Effector memory CD4-positive, alpha-beta T cell (primary cell): ENCODE measurements at places on chromosomes 7 and 10.

GRCh38 chr10:116796910-116797513 lies 52.3 kb upstream of the ENO4 start:
- DNase-seq = peak; percentile 7

- no peak for DNase-seq
Measured at GRCh38 chr7:70681469-70682350, 450.2 kb upstream of the GALNT17 start.

- no peak for DNase-seq
Measured at GRCh38 chr7:136214356-136214755, 237.2 kb upstream of the MTPN start.

GRCh38 chr10:67520924-67521520 lies 175.0 kb downstream of the CTNNA3 start:
- no peak for DNase-seq

- DNase-seq = no peak
Measured at GRCh38 chr10:64863836-64864235, 1342.6 kb downstream of the REEP3 start.

- DNase-seq = no peak
Measured at GRCh38 chr10:45058580-45058979, 57.9 kb downstream of the ZNF22 start.

DNA sequence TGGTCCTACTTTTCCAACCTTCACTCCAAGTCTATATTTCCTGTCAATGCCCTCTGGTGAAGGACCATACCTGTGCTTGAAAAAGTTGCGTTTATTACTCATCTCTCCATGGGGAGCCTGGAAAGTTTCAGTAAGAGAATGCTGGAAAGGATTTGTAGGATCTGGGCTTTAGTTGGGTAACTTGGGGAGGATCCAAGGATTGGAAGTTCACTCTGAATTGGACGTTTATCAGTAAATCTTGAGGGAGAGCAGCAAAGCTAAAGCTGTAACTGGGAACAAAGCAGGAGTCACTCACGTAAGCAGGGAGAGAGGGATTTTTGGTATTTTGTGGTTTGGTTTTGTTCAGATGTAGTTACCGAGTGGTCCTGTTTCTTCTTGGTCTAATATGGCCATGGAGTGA lies 51.4 kb upstream of the NPVF start:
- no peak for DNase-seq

DNA sequence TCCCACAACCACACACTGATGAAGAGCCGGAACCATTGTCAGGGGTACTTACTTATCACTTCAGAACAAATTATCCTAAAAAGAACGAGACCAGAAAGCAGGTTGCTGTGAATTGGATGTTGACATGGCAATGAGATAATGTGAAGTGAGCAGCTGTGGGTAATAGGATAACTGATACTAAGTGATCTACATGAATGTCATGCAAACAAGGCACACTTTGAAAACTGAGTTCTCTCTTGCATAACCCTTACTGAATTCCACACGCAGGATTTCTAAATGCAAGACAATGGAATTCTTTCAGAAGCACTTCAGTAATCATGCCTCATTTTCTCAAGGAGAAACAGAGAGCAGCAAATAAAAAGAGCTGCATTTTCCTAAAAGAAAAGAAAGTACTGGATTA lies 242.5 kb upstream of the TMEM229A start:
- no peak for DNase-seq

GRCh38 chr10:124733571-124734245 lies 10.5 kb downstream of the FAM53B start:
- no peak for DNase-seq

GRCh38 chr7:129843365-129843898 lies 109.3 kb downstream of the UBE2H start:
- DNase-seq = no peak

- DNase-seq = no peak
Measured at GRCh38 chr7:139827042-139827441, 2.0 kb upstream of the TBXAS1 start.

- DNase-seq = no peak
Measured at GRCh38 chr7:103576641-103577040, 130.6 kb upstream of the SLC26A5 start.

DNA sequence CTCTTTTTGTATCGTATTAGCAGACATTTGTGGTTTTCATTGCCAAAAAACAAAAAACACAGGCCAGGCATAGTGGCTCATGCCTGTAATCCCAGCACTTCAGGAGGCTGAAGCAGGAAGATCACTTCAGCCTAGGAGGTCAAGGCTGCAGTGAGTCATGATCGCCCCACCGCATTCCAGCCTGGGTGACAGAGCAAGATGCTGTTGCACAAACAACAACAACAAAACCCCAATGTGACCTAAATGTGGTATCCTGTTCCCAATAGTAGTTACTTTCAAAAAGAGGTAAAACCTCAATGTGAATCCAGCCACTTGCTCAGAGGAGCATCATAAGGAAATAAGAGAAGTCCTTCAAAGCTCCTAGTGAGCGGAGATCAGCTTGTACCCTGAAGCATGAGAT lies 45.8 kb upstream of the SKAP2 start:
- DNase-seq = peak; percentile 5

DNA sequence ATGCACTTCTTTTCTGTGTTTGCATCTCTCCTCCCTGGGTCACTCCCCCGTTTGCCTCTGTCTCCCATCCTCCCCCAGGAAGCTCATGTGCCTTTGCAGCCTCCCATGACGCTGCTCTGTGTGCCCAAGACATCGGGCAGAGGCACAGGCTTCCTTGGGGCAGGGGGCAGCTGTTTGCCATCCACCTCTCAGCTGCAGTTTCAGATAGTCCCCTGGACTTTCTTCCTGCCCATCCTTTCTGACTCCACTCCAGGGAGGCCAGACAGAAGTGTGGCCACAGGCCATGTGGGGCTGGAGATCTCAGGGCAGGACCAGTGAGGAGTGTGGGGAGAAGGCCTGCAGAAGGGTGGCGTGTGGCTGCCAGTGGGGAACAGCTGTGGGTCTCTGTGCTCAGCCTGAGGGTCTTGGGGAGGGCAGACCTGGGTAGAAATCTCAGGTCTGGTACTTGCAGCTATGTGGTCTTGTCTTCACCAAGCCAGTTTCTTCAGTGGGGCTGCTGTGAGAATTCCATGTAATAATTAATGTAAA lies 10.6 kb upstream of the SAMD8 start:
- no peak for DNase-seq

- DNase-seq = no peak
Measured at GRCh38 chr7:83347945-83348444, 185.3 kb upstream of the PCLO start.

GRCh38 chr7:100516135-100516812 lies 22.7 kb upstream of the AGFG2 start:
- peak; percentile 12 for DNase-seq

- DNase-seq = no peak
Measured at GRCh38 chr10:22110761-22111160, 107.1 kb downstream of the EBLN1 start.
